ENCODE measurements at places on chromosomes 6 and 20.
A peak's percentile ranks its signal among the peaks of the same experiment; 100 is the strongest.

GRCh38 chr6:148407372-148407771, 64.7 kb downstream of the SASH1 start:
- DNase-seq, result no peak

- DNase-seq, result no peak
Measured at GRCh38 chr20:43976547-43976946, 61.9 kb downstream of the TOX2 start.

DNA sequence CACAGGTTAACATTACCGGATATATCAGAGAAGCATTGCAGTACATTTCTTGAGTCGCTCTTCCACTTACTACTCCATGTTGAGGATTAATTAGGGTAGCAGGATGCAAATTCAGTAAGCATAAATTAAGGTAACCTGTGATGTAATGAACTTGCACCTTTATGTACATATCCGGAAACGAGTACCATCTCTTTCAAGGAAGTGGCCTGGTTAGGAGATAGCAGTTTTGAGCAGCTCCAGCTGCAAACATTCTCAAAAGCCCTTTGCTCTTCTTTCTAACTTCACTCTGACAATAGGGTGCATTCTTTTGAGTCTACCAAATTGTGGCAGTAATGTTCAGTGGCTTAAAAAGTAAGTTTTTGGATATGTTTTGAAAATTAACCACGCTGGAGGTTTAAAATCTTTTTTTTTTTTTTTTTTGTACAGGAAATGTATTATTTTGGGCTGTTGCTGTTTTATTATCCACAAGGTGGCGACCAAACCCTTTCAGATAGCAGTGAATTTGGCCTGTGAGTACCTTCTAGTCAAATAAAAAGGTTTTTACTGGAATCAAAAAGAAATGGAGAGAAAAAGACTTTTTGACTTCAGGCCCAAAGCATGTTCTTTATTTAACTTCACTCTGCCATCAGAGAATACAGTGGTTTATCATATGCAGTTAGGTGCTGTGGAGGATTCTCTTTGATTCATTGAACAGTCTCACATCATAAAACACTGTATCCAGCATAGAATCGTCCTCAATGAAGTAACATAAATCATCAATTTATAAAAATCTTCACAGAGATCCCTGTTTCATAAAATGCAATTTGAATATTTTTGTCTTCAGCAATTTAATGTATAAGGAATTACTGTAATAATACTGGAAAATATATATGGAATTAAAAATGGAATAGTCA, 8.9 kb downstream of the FAM217B start:
- DNase-seq, result no peak

DNA sequence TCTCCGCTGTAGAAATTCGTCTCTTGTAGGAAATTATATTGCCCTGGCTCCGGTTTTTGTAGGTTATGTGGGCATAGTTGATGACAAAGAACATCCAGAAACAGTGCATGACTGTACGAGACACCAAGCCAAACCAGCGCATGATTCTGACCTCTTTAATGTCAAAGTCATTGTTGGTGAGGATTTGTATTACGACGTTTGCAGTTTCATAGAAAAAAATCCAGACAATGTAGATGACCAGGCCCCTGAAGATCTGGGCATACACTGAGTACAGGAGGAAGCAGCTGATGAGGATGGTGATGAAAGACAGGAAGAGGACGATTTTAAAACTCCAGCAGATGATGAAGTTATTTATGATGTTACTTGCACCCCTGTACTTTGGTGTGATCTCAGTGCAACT, 39.1 kb upstream of the TBC1D22B start:
- no peak for DNase-seq

DNA sequence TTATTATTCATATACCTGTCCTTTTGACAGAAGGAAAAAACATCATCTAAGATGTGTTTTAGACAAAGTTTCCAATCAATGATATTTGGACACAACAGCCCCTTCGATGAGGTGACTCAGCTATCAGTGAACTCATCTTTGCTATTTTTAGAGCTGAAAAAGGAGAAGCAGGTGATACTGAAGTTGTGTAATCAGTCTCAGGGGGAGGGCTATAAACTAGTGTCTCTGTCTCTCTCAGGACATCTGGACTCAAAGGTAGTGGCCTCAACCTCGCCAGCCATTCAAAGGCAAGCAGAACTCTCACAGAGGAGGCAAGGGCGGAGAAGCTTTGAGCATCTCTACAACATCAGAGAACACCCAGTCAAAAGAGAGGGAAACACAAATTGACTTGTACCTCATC, 135.4 kb downstream of the BFSP1 start:
- no peak for DNase-seq

DNA sequence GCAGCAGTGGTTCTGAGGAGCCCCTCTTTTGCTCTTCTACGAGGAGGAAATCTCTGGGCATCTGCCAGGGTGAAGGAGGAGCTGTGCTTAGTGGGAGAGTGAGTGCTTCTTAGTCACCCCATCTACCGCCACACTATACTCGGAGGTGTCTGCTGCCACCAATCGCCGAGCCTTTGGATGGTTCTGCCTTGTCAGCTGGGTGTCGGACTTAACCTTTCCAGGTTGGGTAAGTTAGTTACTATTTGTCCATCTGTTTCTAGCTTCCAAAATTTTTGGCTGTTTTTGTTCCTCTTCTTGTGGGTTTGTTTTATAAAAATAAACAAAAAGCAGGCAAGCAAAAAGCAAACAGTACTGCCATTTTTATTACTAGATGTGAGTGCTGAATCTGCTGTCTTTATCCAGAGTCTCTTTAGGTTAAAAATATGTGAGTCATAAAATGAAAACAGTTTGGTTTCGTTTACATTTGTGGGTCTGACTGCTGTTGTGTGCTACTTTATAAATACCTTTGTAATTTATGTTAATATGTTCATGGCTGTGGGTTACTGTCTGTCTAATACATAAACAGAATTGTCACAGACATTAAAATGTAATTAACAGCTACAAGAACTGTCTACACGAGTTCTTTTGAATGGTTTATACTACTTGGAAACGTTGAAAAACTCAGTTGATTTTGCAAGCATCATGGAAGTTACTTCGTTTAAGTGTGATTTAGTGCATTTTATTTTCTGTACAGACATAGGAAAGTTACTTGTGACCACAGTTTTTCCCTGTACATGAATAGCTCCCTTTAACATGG, 89.2 kb downstream of the ARID1B start:
- DNase-seq, result peak; percentile 8

DNA sequence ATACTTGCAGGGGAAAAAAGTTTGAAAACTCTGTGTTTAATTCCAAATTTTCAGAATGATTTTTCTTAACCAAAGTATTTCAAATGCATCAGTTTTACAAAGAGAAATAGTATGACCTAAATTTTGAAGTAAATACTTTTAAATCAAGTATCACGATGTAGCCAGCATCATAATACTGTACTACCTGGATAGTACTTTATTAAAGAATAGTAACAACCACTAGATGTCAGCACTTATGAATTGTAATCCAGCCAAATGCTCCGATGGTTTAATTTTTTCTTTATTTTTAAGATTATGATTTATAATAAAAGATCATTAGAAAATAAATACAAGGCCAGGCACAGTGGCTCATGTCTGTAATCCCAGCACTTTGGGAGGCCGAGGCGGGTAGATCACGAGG, 37.2 kb upstream of the HACE1 start:
- no peak for DNase-seq

GRCh38 chr6:132205946-132206345, 195.3 kb downstream of the MOXD1 start:
- no peak for DNase-seq

GRCh38 chr20:24316731-24317130, 152.7 kb upstream of the SYNDIG1 start:
- no peak for DNase-seq

DNA sequence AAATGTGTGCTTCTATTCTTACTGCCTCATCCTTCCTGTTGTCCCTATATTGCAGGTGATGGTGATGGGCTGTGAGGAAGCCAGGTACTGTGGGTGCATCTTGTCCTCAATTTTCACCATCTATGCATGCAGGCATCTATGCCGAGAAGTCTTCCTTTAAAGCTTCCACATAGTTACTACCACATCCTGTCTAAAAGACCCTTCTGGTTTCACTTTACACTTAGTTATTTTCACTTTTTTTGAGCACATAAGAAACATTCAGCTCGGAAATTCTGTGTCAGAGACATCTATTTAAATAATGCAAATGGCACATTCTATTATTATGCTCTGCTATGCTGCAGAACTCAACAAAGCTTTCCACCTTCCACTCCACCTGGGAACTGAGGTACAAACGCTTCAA, 28.2 kb upstream of the FABP7 start:
- no peak for DNase-seq

GRCh38 chr6:79073888-79074287, 4.2 kb downstream of the PHIP start:
- DNase-seq, result no peak

DNA sequence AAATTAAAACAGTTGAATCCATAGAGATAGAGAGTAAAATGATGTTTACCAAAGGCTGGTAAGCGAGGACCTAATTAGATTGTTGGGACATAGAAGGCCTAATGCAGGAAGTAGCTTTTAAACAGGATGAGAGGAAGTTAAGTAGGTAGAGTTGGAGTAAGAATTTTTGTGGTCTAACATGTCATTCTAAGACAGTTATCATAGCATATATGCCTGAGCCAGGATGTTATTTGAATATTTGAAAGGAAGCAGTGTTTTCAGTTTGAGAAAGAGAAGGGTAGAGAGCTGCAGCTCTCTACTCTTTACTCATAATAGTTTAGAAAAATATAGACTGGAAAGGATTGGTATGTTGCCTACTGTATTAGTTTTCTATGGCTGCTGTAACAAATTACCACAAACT, 121.6 kb downstream of the MEI4 start:
- no peak for DNase-seq

DNA sequence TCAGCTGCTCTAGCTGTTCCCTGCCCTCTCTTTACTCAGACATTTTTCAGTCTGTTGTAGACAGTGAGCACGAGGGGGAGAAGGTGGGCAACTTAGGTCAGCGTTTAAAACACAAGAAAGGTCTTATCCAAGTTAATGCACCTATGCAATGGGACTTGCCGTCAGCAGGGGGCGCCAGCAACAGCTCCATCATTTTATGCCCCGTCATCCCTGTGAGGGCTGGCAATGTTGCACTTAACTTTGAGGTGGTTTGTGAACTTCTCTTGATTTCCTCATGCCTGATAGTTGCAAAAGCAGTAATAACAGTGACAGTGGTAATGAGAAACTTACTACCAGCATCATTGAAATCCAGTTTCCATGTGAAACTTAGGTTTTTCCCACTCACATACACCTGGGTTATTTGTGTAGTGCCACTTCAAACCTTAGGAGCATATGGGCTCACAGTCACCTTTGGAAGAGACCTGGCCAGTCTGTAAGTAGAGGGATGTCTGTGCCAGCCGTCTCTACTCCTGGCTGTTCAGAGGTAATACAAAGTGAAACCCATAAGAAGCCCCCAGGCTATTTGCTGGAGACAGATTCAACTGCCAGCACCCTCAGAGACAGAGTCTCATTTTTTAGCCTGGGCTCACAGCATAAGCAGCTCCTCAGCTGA, 44.9 kb upstream of the ID1 start:
- peak; percentile 78 for DNase-seq

- no peak for DNase-seq
Measured at GRCh38 chr6:41058783-41059181, 5.8 kb downstream of the APOBEC2 start.

GRCh38 chr6:107706516-107707115, 117.5 kb downstream of the SCML4 start:
- no peak for DNase-seq

DNA sequence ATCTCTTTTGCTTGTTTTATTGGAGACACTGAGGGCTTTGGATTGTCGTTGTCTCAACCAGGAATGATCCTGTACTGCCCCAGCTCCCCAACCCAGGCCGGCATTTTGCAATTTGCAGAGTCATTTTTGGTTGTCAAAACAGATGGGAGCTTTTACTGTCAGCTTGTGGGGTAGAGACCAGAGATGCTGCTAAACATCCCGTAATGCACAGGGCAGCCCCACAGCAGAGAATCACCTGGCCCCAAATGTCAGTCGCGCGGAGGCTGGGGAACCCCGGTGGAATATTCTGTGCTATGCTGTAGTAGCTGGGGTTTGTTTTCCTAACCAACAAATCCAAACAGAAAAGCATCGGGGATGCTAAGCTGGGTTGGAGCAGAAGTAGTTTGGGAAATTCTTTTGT, 99.7 kb downstream of the TSHZ2 start:
- DNase-seq, result no peak

DNA sequence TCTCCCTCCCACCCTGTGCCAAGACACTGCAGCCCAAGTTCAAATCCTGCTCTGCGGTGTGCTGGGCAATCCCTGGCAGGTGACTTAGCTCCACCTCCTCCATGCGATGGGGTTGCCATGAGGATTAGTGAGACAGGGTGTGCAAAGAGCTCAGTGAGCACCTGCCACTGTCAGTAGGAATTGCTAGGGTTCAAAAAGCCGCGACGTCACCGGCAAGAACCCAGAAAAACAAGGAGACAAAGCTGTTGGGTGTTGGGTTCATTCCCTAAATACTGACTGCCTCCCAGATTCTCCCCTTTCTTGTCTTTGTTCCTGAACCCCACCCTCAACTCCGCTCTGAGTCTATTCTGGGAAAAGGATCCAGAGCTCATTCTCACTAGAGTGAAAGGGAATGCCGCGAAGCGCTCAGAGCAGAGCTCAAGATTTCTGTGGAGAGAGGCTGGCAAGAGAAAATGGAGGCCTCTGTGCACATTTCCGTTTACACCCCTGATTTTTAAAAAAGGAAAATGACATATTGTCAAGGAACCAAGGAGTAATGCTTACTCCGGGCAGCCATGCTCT, 13.3 kb downstream of the PMEPA1 start:
- DNase-seq, result no peak

DNA sequence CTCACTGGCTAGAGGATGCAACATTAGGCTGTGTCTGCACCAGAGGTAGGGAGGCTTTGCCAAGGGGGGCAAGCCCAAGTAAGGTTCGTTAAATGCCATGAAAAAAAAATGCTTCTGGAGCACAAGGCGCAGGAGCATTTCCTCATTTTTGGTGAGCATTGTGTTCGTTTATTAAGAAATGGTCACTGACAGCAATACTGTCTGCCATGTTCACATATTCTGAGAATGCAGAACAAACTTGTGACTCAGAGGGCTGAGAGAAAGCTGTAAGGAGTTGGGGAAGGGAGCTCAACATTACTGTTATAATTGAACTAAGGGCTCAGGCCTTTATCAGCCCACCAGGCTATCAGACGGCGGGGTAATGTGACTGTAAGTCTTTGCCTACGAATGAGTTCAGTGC, 465.4 kb upstream of the BTBD3 start:
- no peak for DNase-seq

- no peak for DNase-seq
Measured at GRCh38 chr6:17673543-17674254, 33.0 kb downstream of the NUP153 start.
